H9 (cell line): ENCODE measurements at places on chromosomes 3 and 15.
A peak's percentile ranks its signal among the peaks of the same experiment; 100 is the strongest.

DNA sequence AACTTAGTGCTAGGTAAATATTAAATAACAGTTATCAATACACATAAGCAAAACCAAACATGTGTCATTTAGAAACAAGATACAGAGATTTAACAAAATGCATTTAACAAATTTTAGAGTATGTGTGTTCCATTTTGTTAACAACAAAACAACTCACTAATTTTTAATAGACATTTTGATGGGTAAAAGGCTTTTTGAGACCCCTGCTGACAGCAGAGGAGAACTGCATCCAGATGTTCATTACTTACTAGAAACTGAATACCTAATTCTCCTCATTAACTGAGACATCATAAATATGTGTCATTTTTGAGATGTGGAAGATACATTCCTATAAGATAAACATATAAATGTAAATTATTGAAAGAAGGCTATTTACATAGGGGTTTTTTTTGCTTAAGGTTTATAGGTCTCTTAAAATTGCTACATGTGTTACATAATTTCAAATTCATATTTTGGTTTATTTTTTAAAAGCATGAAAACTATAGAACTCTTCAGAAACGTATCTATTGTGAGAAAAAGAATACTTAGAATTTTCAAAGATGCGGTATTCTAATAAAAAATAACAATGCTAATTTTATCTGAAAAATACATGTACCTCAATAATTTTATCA is 1009.8 kb downstream of the TUSC7 start:
- DNase-seq: no peak

GRCh38 chr15:39320886-39321285 is 260.0 kb upstream of the THBS1 start:
- DNase-seq: no peak

DNA sequence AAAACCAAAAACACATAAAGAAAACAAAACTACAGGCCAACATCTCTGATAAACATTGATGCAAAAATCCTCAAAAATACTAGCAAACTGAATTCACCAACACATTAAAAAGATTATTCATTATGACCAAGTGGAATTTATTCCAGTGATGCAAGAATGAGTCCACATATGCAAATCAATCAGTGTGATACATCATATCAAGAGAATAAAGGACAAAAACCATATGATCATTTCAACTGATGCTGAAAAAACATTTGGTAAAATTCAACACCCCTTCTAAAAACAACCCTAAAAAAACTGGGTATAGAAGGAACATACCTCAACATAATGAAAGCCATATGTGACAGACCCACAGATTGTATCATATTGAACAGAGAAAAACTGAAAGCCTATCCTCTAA is 265.6 kb upstream of the DCBLD2 start:
- DNase-seq: no peak

DNA sequence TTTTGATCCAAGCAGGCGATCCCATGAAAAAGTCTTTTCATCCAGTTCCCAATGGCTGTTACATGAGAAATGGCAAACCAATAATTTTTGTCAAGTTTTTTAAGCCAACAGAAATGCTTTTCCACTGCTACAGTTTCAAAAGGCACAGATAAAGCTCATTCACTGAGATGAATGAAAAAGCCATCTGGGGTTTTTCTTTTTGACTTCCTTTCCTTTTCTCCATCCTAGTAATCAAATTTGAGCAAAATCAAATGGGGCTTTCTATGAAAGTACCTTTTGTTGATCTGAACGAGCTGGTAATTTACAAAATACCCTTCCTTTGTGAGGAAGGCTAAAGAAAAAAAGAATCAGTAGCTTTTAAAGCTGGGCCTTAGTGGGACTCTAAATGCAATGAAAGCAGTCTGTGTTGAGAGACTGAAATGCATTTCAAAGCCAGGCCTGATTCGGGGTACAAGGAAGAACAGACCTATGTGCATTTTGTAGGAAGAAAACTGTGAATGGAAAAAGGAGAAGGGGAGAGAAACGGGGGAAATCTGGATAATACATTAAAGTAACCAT is 185.2 kb upstream of the DNAJC19 start:
- no peak for DNase-seq

GRCh38 chr3:100561459-100562158 is 47.8 kb upstream of the ADGRG7 start:
- DNase-seq: peak; percentile 48

DNA sequence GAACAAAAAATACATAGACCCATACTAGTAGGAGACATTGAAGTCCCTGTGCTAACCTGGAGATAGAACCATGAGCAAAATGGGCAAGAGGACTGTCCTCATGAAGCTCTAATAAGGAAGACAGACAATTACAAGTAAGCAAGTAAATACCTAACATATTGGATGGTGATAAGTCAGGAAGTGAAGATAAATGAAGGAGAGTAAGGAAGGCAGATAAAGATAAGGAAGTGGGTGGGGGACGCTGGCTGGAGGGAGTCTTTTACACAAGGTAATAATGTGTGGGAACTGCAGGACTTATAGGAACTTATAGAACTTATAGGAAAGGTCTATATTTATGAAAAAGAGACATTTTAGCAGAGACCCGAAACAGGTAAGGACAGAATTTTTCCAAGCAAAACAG is 148.9 kb upstream of the ABI3BP start:
- no peak for DNase-seq

DNA sequence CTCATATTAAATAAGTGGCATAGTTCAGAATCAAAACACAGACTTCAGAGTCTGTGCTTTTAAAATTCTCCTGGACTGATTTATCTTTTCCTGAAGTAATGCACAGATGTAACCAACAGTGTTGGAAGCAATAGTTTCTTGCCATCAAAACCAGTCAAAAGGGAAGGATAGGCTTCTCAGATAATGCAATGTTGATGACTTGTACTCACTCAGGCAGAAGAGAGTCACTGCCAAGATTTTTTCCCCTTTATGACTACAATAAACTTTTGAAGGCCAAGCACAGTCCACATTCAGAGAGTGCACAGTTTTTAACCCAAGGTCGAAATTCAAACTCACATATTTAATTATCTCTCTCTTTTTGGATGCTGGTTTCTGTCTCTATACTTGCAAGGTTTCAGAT is 305.0 kb upstream of the SGO1 start:
- no peak for DNase-seq

DNA sequence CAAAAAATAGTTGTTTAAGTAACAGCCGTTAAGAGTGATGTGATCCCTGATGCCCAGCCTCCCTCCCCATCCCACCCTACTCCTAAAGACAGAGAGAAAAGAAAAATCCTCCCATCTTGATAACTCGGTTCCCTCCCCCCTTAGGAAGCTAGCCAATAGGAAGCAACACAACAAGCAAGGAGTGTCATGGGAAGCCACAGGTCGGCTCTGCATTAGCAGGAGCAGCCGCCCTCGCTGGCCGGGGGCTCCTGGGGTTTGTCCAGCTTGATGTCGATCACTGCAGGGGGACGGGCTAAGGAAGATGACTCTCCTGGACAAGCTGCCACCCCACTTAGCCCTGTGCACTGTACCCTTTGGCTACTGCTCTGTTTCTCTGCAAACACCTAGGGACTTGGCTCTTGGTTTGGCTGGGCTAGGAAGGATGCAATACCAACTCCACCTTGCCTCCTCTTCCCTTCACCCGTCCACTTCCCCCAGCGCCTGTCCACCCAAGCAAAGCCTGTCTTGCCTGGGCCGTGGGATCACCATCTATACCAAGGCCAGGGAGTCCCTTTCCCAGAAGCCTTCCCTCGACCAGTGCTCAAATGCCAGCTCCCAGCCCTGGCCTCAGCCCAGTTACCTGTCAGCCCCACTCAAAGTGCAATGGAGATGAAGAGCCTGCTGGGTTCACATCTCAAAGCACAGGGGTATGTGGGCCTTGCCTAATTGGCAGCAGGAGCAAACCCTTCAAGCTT is 23.1 kb downstream of the SRPRB start:
- DNase-seq: peak; percentile 76

GRCh38 chr3:188505151-188505550 is 351.2 kb downstream of the LPP start:
- no peak for DNase-seq

GRCh38 chr3:87694678-87695077 is 364.1 kb downstream of the CGGBP1 start:
- no peak for DNase-seq

- no peak for DNase-seq
Observed at GRCh38 chr3:55162031-55162795, 234.4 kb upstream of the LRTM1 start.

GRCh38 chr15:53446376-53446775 is 313.1 kb downstream of the WDR72 start:
- DNase-seq: no peak

DNA sequence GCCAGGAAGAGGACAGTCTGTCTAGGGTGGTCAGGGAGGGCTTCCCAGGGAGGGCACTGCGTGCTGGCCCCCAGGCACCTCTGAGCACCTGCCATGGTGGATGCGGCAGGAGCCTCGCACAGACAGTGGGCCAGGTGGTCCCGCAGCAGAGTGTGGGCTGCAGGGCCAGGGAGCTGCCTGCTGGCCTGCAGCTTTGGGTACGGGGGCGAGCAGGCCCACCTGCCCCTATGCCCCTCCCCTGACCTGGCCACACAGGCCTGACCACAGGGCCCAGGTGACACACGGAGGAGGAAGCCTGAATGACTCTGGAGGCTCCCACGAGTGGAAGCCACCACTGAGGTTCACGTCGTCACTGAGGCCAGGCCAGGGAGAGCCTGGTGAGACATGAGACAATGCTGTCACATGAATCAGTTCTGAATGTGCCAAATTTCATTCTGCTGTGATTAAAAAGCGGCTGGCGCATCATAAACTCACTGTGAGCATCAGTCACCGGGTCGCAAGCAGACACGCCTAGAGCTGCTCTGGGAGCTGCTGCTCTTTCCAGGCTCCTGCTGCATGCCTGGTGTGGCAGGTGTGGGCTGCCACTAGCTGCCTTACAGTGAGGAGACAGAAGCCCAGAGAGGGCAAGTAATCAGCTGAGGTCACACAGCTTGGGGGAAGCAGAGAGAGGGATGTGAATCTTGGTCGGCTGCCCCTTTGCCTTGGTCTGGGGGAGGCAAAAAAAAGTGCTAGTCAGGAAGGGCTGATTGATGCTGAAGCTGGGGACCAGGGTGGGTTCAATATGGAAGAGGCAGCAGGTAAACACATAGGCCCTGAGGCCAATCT is 39.5 kb upstream of the IQSEC1 start:
- DNase-seq: no peak

DNA sequence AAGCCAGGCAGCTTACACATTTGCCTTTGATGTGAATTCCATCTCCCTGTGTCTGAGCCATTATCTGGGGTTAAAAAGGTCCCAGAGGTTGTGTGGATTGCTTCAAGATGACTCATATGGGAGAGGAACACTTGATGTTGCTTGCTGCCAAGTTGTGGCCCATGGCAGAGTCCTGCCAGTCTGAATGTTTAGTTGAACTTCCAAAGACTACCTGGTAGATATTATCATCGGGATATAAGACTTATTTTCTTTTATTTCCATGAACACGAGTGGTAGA is 85.6 kb downstream of the TJP1 start:
- no peak for DNase-seq

- no peak for DNase-seq
Observed at GRCh38 chr3:71649757-71650156, 66.2 kb upstream of the FOXP1 start.

DNA sequence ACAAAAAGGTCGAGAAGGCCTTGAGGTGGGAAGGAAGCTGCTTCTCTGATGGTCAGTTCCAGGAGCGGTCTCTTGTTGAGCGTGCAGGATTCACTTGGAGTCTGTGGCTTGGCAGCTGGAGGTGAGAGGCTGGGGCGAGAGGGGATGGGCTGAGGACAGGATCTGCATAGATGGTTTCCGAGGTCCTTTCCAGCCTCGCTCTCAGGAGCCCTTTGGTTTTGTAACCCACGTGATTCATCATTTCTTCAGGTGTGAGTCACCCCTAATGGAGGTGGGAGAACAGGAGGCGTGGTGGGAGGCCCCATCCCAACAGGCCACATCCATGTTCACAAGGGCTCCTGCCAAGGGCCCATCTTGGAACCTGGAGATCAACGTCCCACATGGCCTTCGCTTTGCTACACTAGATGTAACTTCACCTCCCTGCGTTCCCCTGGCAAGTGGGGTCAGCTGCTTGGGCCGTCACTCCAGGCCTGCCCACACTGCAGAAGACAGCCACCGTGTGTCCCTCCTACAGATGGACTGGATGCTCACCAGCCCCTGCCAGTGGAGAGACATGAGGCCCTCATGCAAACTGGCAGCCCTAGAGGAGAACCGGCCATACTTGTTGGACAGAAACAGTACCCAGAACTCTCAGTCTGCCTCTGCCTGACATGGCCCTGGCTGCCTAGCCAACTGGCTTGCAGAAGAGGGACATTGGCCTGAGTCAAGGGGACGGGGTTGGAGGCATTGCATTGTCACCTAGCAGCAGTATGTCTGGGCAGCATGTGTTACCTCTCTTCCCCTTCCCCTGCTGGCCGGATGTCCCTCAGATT is 1.6 kb upstream of the PCSK6 start:
- no peak for DNase-seq

- no peak for DNase-seq
Observed at GRCh38 chr3:133479401-133479800, 79.5 kb downstream of the BFSP2 start.

GRCh38 chr3:170632780-170633179 is 46.9 kb upstream of the SLC7A14 start:
- DNase-seq: no peak

- DNase-seq: no peak
Observed at GRCh38 chr15:33074212-33074611, 120.3 kb downstream of the FMN1 start.

- no peak for DNase-seq
Observed at GRCh38 chr3:196782511-196782910, 42.9 kb downstream of the PAK2 start.

DNA sequence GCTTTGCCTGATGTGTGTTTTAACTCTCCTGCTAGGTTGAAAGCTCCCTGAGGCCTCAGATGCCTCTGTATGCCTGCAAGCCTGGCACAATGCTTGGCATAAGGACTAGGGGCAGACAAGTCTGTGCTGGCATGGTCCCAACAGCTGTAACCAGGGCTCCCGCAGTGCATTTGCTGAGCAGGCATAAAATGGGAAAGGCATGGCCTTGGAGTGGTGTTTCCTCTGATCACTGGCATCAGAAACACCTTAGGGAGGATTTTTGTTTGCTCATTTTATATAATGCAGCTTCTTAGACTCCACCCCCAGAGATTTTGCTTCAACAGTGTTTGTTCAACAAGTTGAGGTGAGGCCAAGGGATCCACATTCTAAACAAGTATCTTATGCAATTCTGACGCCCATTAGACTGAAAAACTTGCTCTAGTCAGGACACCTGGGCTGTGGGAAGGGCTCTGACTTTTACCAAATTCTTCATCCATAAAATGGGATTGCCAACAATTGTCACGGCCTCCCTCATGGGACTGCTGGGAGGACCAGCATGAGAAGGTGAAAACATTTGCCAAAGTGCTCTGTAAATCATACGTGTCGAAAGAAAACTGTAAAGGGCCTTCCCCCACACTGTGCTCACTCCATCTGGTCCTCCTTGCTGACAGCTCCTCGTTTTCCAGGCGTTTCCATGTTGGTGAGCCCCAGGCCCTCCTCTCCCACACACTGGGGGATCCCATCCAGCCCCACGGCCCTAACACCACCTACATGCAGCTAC is 43.1 kb downstream of the STARD5 start:
- peak; percentile 20 for DNase-seq
